ENCODE measurements at places on chromosomes 1 and 21.

DNA sequence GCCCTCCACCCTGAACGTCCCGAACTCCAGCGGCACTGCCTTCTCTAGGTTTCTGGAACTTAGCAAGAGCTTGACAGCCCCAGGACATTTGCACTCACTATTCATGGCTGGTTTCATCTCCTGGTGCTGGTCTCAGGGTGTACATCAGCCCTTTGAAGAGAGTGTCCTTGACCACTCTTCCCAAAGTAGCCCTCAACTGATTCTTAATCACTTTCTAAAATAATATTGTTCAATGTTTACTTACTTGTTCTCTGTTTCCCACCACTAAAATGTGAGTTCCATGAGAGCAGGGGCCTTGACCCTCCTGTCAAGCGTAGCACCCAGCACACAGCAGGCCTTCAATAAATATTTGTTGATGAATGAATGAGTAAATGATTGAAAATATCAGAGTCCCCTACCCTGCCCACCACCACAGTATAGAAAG, 262.5 kb downstream of the RHOU start:
- DNase-seq, result no peak

DNA sequence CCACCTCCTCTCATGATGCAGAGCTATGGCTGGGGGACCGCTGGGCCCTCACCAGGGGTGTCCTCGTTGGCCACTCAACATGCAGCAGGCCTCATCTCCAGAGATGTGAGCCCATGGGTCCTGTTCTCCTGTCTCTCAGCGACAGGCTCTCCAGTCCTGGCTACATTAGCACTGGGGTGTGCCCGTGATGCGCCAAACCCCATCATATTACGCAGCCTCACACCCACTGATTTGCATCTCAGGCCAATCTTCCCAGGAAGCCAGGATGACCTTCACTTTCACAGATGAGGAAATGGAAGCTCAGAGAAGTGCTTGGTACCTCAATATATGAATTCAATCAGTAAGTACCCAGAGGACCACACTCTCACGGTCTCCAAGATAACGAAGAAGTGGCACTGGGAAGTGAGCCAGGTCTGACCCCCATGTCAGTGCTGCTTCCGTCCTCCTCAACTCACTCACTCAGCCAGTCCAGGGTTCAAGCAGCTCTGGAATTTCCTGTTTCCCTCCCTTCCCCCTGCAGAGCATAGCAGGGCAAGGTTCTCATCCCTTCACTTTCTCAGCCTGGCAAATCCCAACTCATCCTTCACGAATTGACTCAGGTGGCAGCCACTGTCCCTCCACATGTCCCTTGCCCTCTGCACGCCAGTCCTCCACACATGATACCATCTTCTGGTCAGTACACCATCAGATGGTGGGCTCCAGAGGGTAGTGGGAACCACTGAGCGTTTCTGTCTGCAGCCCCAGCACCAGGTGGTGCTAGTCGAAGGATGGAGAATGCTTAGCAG, 28.9 kb upstream of the EVA1B start:
- no peak for DNase-seq

- DNase-seq, result no peak
These were observed 110.5 kb downstream of the MAST2 start for GRCh38 chr1:45913731-45914501.

GRCh38 chr1:39167632-39168209, 36.8 kb upstream of the MACF1 start:
- DNase-seq, result no peak

GRCh38 chr1:21319447-21320407, 29.5 kb upstream of the ECE1 start:
- DNase-seq, result no peak

DNA sequence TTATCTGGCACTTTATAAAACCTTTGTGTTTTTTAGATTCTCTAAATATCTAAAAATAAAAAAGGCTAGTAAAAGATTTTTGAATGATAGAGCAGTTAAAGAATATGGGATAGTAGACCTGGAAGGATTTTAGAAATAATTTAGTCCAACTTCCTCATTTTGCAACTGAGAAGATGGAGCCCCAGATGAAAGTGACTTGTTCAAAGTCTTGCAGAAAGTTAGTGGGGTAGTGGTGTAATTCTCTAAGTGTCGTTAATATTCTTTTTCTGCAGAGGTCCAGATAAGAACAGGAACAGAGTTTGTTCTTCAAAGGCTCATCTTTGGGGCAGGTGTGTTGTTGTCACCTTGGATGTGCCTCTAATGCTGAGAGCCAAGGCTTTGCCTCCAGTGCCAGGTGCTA, 159.5 kb downstream of the DISC1 start:
- DNase-seq, result no peak

GRCh38 chr1:245278846-245279245, 124.1 kb downstream of the KIF26B start:
- DNase-seq, result no peak

DNA sequence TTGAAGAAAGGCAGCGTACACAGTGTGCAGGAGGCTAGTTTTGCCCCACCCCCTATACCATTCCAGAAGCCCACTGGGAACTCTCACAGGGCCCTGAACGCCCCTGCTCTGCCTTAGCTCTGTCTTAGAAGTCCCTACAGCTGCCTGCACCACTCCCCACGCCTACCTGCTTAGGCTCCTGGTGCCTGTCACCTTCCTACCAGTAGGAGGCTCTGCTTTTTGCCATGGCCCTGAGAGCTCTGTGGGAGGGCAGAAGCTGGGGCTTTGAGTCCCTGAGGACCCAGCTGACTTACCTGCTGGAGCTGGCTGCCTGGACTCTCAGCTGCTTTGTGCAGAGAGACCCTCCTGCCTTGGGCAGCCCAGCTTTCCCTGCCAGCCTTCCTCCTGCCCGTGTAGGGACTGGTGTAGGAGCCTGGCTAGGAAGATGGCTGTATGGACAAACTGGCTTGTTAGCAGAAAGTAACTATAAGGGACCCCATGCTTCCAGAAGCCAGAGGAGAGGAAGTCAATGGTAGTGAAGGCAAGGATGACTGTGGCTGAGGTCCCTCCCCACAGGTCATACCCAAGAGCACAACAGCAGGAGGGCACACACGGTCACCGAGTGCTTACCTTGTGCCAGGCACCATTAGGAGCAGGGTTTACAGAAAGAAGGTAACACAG, 9.8 kb upstream of the CELSR2 start:
- peak; percentile 77 for DNase-seq

- peak; percentile 28 for DNase-seq
These were observed 257.1 kb downstream of the KCTD3 start for GRCh38 chr1:215824245-215824644.

GRCh38 chr1:204224655-204225054, 10.9 kb upstream of the GOLT1A start:
- no peak for DNase-seq

GRCh38 chr1:199821029-199821779, 206.3 kb upstream of the NR5A2 start:
- DNase-seq, result no peak

DNA sequence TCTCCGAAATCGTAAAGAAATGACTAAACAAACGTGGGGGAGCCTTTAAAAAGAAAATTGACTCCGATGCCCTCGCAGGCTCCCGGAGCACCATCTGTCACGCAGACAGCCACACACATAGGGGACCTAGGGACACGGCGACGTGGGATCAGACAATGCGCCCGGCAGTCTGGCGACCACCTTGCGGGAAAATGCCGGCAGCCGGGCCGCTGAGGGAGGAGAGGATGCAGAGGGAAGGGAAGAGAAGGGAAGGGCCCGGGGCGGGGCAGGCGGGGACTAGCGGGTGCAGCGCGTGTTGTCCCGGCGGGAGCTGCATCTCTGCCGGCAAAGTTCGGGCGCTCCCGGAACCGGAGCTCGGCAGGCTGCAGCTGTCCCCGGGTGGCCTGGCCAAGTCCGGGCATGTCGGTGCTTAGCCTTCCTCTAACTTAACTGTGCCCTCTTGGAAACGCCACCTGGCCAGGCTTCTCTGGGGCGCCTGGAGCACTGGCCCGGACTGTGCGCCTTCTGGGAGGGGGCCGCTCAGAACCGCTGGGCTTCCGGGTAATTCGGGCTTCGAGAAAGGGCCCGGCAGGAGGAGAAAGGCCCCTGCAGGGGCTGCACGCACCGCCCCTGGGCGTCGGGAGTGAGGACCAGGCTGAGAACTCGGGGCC, 1.8 kb downstream of the NHLH2 start:
- peak; percentile 77 for DNase-seq

DNA sequence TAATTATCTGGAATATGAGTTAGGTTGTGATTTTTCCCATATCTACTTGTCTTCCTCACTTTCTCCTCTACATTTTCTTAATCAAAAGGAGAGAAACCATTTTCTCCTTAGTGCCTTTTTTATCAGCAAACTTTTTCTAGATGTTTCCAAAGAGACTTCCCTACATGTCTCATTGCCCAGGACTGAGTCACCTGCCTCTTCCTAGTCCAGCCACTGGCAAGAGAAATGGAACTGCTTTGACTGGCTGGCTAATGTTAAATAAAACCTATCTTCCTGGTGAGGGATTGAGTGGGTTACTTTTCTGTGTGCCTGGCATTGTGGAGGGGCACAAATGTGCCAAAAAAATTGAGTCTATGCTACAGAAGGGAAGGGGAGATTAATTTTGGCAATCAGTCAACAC, 52.1 kb upstream of the CD5L start:
- no peak for DNase-seq

GRCh38 chr1:207355060-207355459, 33.6 kb downstream of the CD55 start:
- no peak for DNase-seq

DNA sequence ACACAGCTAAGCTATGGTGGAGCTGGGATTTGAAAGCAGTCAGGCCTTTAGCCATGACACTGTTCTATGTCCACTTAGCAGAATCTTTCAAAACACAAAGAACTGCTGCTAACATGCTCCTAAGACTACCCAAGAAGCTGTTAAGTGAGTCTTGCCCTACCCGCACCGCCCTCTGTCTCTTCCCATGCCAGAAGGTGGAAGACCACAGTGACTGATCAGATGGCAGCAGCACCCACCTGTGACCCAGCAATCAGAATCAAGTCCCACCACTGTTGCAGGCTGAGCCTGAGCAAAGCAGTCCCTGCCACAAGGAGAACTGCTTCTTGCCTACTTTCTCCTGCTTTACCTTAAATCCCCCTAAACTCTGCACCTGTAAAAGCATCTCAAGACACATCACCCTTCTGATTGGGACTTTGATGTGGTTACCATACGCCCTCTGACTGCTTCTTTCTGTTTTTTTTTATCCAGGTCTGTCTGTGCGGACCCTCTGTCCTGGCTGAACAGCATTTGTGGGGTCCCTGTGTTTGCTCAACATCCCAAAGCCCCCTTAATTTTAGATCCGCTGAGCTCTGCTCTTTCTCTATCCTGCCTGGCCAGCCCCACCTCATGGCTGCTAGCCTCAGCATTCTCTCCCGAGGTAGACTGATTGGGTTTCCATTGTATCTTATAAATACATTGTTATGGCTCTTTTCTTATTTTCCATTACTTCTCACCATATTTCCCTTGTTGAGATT, 16.0 kb downstream of the IRF2BP2 start:
- DNase-seq, result no peak

DNA sequence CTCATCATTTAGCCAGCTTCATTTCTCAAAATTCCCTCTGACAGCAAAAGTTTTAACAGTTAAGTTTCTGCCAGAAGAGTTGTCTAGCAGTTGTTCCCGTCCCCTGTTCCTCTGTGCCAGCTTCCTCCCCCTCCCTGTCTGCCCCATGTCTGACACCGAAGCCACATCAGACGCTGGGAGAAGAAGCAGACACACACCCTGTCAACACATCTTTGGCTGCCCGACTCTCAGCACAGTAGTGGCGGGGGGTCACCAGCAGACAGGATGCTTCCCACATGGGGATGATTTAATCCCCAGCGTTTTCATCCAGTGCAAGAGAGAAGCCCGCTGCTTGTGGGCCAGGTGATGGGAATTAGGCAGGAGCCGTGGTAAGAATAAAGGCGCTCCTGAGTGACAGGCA, 379.4 kb upstream of the RUNX1 start:
- DNase-seq, result peak; percentile 9

DNA sequence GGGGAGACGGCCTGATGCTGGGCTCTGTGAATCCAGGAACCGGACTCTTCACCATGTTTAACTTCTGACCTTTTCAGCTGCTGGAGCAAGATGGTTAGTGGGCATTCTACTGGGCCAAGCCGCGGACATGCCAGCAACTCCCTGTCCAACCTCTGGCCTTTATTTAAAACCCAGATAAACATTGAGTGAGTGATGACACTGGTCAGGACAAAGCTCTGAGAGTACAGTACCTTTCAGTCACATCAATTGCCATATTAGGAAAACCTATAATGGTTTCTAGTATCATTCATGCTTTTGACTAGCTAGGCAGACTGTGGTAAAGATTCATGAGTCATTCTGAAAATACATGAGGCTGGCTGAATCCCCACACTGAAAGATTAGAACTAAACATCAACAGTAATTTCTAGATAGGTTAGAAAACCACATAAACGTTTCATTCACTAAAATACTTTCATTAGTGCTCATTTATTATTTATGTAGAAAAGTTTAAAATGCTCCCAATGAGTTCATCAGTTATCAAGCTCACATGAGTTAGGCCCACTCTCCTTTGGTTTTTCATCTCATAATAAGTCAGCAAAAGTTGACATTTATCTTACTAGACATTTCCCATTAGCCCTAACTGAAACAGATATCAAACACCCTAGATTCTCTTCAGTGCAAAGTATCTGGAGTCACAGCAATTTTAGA, 7.1 kb upstream of the ACTA1 start:
- DNase-seq, result no peak

DNA sequence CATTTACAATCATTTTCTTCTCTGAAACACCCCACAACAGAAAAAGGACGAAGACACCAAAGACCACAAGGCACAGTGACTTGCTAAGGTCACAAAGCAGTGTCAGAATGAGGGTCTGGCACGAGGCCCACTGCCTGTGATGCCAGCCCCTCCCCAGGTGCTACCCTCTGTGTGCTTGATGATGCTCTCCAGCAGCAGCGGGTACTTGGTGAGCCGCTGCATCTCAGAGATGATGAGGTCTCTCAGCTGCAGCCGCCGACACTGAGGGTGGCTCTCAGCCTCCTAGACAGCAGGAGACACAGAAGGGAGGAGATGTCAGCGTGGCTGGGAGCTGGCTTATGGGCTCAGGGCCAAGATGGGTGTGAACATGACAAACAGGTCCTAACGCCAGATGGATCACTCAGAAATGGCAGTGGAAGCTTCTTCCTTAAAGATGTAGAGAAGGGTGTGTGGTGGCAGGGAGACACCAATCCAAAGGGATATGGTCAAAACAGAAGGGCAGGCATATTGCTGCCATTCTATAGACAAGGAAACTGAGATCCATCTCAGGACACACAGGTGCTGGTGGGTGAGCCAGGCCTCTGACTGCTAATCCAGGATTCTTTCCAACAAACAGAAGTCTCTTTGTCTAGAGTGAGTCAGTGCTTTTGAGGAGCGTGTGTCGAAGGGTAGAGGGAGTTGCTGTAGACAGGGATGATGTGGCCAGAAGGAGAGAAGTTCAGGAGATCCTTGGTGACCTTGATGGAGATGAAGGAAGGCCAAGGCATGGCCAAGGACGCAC, 25.6 kb downstream of the LRRC71 start:
- no peak for DNase-seq

GRCh38 chr1:215878843-215879242, 311.7 kb downstream of the KCTD3 start:
- no peak for DNase-seq

GRCh38 chr1:223453902-223454301, 60.7 kb downstream of the CCDC185 start:
- no peak for DNase-seq
